ENCODE measurements at places on chromosomes 13 and 19.
A peak's percentile ranks its signal among the peaks of the same experiment; 100 is the strongest.

- DNase-seq, result no peak
Measured at GRCh38 chr13:110307767-110308655, 927 bp downstream of the COL4A2 start.

DNA sequence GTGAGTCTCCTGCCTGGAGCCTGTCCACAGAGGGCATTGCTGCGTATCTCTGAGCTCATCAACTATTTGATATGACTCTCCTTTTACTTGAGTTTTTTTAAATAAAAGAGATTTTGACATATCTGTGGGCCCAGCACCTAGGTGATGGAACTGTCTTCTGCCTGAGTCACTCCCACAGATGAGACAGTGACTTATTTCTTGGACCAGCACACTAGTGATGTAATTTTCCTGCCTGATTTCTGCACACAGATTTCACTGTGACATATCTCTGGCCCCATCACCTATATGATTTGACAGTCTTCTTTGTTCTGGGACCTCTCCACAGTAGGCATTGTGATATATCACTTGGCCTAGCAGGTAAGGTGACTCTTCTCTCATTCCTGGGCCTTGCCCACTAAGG is 66.6 kb upstream of the ZNF43 start:
- DNase-seq, result no peak

DNA sequence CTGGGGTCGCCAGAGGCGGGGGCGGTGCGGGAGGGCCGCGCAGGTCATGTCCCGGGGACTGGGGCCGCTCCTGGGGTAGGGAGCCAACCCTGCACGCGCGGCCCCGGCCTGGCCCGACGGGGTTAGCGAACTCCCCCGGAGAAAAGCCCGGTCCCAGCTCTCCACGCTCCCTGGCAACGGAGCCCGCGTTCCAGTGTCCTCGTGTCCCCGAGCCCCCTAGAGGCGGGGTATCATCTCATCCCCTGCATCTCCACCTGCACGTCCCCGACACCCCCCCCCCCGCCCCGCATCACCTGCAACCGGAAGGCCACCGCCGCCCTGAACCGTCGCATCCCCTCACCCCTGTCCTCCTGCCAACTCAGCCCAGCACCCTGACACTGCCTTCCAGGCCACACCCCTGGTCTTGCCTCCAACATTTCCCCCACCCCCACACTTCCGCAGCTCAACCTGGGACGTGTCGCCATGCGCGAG is 2.7 kb downstream of the WDR88 start:
- peak; percentile 46 for DNase-seq

DNA sequence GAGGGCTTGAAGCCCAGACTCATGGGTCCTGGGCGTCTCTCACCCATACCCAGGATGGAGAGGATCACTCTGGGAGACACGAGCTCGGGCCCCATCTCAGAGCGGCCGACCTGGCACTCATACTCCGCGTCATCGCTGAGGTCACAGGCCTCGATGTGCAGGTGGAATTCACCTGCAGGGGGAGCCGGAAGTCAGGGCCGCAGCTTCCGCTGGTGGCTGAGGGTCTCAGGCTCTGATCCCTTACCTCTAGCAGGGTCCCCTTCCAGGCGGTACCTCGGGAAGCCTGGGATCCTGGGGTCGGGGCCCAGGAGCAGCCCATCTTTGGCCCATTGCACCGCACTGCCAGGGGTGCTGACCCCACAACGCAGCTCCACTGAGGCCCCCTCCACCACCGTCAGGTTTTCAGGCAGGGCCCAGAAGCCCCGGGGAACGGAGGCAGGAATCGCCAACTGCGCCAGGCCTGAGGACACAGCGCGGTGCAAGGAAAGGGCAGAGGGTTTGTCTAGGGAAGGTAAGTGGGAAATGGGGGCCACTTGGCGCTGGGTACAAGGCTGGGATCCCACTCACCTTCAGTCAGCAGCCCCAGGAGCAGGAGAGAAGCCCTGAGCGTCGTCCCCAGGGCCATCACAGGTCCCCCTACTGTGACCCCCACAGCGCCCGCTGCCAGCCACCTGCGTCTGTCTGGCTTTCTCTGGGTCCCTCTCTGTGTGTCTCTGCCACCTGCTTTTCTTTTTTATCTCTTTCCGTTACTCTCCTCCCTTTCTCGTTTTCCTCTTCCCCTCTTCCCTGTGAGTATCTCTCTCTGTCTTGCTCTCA is 883 bp downstream of the NPHS1 start:
- DNase-seq, result no peak

Data from GM06990 (cell line).